ENCODE measurements at places on chromosomes 11 and 22.

- no peak for DNase-seq
Observed at GRCh38 chr11:111992206-111992855, 32.9 kb upstream of the DLAT start.

- no peak for DNase-seq
Observed at GRCh38 chr11:1081601-1082311, 7.1 kb downstream of the MUC2 start.

- no peak for DNase-seq
Observed at GRCh38 chr22:38799265-38800002, 5.5 kb upstream of the DNAL4 start.

GRCh38 chr11:7600205-7600775 is 73.0 kb downstream of the CYB5R2 start:
- DNase-seq: no peak

DNA sequence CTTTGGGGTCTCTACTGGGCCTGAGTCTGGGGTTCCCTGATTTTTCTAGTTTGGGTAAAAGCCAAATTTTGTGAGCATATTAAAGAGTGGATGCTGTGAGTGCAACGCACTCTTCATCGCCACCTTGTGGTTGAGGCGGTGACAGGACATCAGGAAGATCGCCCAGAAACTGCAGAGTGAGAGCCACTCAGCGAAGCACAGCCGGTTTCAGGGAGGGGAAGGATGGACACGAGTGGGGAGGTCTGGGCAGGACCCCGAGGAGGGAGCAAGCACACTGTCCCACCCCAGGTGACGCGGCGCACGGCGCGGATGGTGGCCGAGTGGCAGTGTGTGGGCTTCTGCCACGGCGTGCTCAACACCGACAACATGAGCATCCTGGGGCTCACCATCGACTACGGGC is 9.1 kb downstream of the SELENOO start:
- no peak for DNase-seq

DNA sequence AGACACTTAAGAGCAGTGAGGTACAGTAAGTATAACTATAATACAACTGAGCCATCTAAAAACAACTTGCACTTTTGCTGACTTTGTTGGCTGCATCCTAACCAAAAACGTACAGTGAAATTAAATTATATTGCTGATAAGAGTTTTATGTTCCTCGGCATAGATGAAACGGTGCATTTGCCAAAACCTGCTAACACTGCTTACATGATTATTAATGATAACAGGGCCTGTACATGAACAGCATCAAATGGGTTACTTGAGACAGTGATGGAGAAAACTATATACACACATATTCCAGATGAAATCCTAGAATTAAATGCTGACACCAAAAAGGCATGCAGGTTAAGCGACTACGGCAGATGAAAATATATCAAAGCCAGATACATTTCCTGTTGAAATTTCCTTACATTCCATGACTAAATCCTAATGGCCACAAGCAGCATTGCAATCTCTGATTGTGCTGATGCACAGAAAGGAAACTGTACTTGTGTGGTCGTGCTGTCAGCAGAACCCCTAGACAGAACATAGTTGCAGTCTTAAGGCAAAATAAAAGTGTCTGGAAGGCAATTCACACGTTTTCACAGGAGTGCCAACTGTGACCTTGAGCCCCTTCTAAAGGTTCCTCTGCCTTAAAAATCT is 143.9 kb downstream of the CADM1 start:
- no peak for DNase-seq

- no peak for DNase-seq
Observed at GRCh38 chr11:105398636-105399035, 211.2 kb upstream of the GRIA4 start.

DNA sequence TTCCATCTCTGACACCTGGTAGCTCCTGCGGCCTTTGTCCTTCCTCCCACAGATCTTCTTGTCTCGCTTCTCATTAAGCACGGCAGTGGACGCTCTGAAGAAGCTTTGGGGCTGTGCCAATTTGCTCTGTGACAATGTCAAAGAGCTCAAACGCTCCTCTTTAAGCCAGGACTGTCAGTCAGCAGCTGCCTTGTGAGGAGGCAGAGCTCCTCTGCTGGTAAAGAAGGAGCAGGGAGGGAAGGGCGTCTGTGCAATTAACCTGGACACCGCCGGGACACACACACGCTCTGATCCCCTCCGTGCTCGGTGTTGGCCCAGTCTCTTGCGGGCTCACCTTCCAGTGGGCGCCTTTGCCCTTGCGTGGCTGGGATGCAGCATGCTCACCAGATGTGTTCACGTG is 373.9 kb downstream of the BRD1 start:
- DNase-seq: no peak

GRCh38 chr11:95294701-95295100 is 63.7 kb upstream of the SESN3 start:
- no peak for DNase-seq

DNA sequence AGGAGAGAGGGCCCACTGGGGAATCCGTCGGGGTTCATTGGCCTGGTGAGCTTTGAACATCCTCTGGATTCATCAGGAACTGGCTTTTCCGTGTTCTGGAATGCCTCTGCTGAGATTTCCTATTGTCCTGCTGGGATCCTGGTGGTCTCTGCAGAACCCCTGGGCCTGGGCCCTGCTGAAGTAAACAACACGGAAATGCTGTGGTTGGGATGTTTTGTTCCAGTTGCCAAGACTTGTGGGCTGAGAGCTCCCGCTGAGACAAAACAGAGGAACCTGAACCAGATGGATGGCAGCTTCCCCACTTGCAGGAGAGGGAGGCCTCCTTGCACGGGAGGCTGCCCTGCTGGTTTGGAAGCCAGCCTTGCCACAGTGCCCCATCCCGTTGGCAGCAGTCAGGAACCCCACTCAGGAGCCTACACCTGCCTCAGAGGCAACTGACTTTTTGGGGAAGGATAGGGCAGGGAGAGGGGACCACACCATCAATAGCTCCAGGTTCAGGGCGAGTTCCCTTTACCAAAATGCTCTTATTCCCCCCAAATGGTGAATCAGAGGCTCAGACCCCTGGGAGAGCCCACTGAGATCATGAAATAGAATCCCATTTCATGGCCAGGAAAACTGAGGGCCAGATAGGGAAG is 60.7 kb downstream of the LRRC32 start:
- DNase-seq: no peak

- DNase-seq: no peak
Observed at GRCh38 chr11:2885017-2885677, 428 bp downstream of the CDKN1C start.

DNA sequence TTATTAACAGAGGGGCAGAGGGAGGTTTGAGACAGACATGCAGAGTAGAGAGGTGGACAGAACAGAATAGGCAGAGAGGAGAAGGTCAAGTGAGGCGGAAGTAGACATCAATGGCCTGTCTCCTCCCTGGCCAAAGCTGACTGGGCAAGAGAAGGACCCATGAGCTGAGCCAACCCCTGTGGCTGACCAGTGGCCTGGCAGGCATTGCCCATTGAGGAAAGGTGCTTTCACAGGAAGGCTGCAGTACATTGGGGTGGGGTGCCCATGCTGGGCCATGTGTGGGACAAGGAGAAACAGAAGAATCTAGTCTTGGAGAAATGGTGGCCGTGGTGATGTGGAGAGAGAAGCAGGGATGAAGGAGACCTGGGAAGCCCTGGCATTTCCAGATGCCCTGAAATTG is 76.0 kb downstream of the MYEOV start:
- no peak for DNase-seq

DNA sequence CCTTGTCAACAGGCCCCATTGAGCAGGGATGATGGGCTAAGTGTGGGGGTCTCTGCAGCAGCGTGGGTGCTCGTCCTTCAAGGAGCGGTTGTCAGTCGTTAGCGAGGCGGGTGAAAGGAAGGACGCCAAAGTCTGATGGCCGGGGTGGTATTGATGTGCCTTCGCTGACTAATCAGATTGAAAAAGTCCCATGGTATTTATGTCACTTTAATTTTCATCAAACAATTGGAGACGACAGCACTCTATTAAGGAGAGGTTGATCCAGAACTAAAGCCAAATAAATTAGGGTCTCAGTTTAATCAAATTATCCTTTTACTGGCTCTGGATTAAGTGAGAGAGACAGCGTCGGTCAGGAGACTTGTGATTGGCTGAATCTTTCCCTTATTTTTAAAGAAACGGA is 9.6 kb downstream of the HTATIP2 start:
- no peak for DNase-seq

GRCh38 chr11:42992594-42992993 is 319.2 kb upstream of the API5 start:
- no peak for DNase-seq

DNA sequence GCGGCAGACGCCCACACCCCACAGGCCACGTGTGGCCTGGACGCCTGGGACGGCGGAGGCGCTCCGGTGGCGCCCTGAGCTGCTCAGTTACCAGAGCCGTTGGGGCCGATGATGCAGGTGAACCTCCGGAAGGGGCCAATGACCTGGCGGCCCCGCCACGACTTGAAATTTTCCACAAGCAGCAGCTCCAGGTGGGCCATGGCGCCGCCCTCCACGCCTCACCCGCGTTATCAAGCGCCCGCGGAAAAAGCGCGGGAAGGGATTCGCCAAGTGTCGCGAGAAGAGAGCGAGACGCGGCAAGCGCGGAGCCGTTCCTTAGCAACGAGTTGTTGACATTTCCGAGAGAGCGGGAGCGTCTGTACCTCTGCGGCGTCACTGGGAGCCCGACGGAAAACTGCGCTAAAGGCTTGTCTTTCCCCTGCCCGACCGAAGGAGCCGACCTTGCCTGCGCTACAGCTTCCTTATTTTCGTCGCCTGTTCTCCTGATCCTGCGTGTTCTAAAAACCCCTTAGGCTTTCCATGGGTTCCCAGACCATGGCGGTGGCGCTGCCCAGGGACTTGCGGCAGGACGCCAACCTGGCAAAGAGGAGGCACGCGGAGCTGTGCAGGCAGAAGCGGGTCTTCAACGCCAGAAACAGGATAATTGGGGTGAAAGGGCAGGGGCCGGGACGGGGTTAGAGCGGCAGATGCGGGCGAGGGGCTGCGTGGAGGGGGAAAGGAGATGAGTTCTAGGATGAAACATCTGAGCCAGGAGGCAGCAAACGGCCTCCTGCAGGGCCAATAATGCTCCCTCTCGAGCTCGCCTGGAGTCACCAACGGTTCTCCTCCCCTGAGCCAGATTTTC is at the start of the genes RIBC2 and SMC1B:
TSS of gene RIBC2 (plus strand) at position 326 of the 844 bp plus-strand sequence. CDS start at position 520, 194 bp downstream.
TSS of gene SMC1B (minus strand) at position 232 of the 844 bp plus-strand sequence. CDS start at position 200, 32 bp downstream.
- DNase-seq: peak; percentile 54

GRCh38 chr22:25120093-25120561 is 79.5 kb upstream of the CRYBB3 start:
- no peak for DNase-seq

GRCh38 chr11:9357041-9357440 is 27.4 kb upstream of the IPO7 start:
- DNase-seq: no peak

- no peak for DNase-seq
Observed at GRCh38 chr11:86204356-86204755, 40.2 kb upstream of the EED start.

- no peak for DNase-seq
Observed at GRCh38 chr11:47060807-47061206, 115.9 kb downstream of the ARFGAP2 start.

DNA sequence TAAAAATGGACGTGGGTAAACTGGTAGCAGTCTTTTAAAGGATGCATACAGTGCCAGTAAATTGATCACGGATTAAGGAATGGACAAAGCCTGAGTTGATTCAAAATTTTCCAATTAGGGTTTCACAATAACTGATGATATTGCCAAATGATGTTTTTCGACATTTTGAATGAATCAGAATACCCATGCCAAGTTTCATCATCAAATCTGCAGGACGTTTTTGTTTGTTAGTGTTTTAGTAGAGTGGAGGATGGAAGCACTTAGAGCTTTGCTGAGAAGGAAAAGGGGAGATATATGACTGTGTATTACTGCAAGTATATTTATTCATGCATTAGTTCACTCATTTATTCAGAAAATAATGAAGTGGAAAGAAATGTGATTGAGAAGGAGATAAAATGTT is 78.3 kb downstream of the SLC17A6 start:
- no peak for DNase-seq

DNA sequence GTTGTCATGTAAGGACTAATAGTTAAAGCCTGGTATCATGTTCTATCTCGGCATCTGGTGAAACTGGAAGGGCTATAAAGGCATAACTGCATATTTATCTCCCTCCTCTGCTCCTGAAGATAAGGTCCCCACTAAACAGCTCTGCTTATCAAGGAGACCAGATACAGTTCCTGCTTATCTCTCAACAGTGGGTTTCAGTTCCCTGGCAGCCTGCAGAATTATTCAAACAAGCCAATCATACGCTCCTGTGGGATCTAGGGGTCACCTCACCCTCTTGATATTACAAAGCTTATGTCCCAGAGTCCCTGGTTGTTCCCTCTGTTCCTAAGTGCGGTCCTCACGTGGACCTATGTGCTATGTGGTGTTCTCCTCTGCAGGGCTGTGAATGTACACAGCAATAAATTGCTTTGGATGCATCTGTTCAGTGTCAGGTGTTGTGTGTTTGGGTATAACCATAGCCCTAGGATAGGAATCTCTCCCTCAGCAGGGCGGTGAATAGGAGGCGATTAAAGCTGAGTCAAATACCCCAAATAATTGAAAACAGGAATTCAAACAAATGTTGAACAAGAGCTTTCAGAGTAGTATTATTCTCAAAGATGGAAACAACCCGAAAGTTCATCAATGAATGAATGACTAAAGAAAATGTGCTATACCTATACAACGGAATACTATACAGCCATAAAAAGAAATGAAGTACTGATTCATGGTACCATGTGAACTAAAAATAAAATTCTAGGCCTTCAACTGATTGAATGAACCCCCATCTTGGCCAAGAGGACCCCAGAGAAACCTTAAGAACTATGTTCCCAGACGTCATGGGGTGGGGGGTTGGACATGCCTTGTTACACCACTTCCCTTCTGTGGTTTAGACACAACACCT is 3.1 kb upstream of the OOSP4A start:
- DNase-seq: no peak

- no peak for DNase-seq
Observed at GRCh38 chr11:65692367-65692766, 19.7 kb upstream of the KAT5 start.

- DNase-seq: no peak
Observed at GRCh38 chr11:62595124-62595523, 3.8 kb upstream of the TUT1 start.

DNA sequence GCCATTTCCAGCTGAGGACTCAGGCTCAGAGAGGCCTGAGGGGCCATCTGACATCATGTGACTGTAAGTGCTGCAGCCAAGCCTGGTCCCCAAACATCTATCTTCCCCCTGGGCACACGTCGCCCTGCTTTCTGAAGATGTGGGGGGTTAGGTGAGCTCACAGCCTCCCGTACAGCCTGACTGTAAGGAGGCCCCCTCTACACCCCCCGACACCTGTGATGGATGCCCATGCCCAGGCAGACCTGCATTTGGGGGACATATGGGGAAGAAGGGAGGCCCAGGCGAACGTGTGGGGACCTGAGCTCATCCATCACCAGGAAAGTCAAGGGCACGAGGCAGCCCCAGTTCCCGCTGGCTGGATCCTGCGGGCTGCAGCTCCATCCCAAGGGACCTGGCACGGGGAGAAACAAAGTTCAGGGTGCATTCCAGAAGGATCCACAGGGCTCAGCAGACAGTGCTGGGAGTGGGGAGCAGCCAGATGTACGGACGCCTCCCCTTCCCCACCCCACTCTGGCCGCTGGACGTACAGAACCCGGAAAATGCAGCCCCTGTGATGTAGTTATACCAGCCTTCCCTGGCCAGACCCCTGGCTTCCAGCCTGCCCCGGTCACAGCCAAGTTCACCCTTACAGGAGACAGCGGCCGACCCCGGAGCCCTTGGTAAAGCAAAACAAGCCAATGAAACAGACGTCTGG is 1431.4 kb downstream of the BRD1 start:
- no peak for DNase-seq

Measured in stimulated activated CD8-positive, alpha-beta memory T cell treated with anti-CD3 and anti-CD28 coated beads, Interleukin-12 subunit alpha, Interleukin-12 subunit beta, amount 100 ng/mL, for 4 hours (primary cell).